IMR-90 (cell line): ENCODE measurements at places on chromosomes 1 and 21. TPM values are rescaled to one million over a fixed set of nuclear protein-coding genes. Genes with fewer than 3 reads are reported as not detected.
A peak's percentile ranks its signal among the peaks of the same experiment; 100 is the strongest.

DNA sequence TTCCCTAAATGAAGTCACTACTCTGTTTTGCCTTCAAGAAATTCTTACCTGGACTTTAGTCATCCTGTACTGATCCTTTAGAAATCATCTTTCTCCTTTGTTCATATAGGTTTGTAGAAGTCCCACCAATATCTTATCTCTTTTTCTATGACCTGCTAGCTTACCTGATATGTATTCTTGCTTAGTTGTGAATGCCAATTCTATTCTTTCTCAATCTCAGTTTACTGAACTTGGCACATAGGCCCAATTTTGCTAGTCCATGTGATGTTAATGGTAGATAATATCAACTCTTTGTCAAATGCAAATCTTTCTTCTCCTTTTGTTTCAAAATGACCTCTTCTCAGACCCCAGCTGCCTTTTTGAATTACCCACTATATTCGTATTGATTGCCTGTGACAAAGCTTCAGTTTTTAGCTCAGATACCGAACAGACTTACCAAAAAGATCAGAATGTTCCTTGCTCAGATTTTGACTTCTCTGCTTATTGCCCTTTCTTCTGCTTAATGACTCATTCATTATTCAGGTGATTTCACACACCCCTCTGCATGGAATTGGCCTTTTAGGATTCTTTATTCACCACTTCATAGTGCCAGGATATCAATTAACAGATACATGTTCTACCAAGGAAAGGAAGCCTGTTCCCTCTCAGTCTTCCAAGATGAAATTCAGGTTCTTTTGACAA is 20.6 kb downstream of the IPO9 start:
- H3K27ac ChIP-seq: no peak overlapping the region
- H3K4me1 ChIP-seq: peaks cover 3% of the 10 kb centered on the region; the same call in 1 of the 2 replicates
- peaks cover 26% of the 10 kb centered on the region for H3K36me3 ChIP-seq
- no peak for DNase-seq

NUAK2 gene
- 7.2 and 8.1 TPM in 2 replicates for total RNA-seq

- DNase-seq: no peak
- H3K4me3 ChIP-seq: peak within 1 kb of the TSS; percentile 79
- H3K4me1 ChIP-seq: peaks cover 7% of the 10 kb centered on the region
- peak within 1 kb of the TSS; percentile 78 for H3K27ac ChIP-seq
- H3K27me3 ChIP-seq: no peaks in the 10 kb centered on the region
Observed at GRCh38 chr21:33403128-33403785, at the start of gene IFNGR2. Gene IFNGR2 (plus strand): TSS chr21:33403413. CDS start chr21:33403544, 131 bp downstream.

- no peak overlapping the region for H3K4me3 ChIP-seq
- no peaks in the 10 kb centered on the region for H3K36me3 ChIP-seq
- no peak for DNase-seq
- H3K27me3 ChIP-seq: no peaks in the 10 kb centered on the region
- H3K27ac ChIP-seq: no peak overlapping the region
- no peaks in the 10 kb centered on the region for H3K4me1 ChIP-seq
Observed at GRCh38 chr1:162250004-162250730, 126.5 kb downstream of the SPATA46 start.

- no peak overlapping the region for H3K27ac ChIP-seq
- H3K4me1 ChIP-seq: no peaks in the 10 kb centered on the region
- DNase-seq: no peak
- no peaks in the 10 kb centered on the region for H3K36me3 ChIP-seq
- H3K27me3 ChIP-seq: no peaks in the 10 kb centered on the region
Observed at GRCh38 chr1:116808848-116809508, 54.7 kb downstream of the CD2 start.

GRCh38 chr1:2214541-2215241 is 13.4 kb upstream of the SKI start:
- DNase-seq: no peak
- H3K27me3 ChIP-seq: no peaks in the 10 kb centered on the region
- H3K4me3 ChIP-seq: no peak overlapping the region
- H3K27ac ChIP-seq: peak overlapping the region; percentile 99
- H3K36me3 ChIP-seq: no peaks in the 10 kb centered on the region
